ENCODE measurements at places on chromosomes 1 and 21.

GRCh38 chr1:7587108-7587772 is 183.9 kb upstream of the VAMP3 start:
- DNase-seq = no peak

DNA sequence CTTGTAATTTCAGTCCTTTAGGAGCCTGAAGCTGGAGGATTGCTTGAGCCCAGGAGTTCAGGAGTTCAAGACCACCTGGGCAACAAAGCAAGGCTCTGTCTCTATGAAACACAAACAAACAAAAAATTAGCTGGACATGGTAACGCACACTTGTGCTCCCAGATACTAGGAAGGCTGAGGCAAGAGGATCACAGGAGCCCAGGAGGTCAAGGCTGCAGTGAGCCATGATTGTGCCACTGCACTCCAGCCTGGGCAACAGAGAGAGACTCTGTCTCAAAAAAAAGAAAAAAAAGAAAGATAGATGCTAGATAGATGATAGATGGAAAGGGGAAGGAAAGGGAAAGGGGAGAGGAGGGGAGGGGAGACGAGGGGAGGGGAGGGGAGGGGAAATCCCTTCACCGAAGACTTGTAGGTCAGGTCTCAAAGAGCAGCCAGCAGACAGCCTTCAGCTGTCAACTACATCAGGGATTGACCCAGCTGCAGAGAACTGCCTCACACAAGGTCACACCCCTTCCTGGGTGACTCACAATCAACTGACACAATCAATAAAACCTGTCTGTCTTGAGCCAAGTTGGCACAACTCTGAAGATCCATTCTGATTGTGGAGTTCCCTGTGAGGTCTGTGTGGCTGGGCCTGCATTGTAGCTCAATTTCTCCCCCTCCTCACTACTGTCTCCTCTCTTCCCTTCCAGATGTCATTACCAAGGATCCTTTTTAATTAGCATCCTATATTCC is 200.6 kb downstream of the RGS7 start:
- DNase-seq = no peak

- DNase-seq = no peak
These were observed 22.0 kb downstream of the FLVCR1 start for GRCh38 chr1:212879947-212880690.

DNA sequence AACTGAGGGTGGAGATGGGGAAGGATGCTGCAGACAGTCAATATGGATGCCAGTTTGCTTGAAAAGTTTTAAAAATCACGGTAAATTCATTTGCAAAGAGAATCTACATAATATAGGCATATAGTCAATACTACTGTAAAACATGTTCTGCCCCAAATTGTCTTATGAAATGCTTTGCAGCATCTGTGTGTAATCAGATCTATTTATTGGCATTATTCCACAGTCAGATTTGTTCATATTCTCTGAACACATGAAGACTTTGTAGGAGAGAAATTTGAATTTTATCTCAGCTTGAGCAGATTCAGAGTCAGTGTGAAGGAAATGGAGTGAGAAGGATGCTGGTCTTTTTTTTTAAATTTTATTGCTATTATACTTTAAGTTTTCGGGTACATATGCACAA is 88.5 kb downstream of the PLPPR4 start:
- no peak for DNase-seq

DNA sequence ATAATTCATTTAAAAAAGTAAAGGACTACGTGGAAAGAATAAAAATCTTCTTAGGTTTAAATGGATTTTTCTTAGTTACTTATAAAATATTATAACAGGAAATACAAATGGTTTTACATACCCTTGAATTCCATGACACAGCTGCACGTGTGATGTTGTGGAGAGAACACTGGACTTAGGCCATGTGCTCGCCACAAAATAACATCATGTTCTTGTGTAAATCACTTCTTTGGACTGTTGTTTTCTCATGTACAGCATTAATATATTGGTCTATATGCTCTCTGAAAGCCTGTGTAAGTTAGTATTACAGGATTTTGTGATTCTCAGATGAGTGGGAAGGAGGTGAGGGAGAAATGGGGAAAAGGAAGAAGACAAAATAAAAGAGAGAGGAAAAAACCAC is 228.2 kb downstream of the DNM3 start:
- DNase-seq = no peak

DNA sequence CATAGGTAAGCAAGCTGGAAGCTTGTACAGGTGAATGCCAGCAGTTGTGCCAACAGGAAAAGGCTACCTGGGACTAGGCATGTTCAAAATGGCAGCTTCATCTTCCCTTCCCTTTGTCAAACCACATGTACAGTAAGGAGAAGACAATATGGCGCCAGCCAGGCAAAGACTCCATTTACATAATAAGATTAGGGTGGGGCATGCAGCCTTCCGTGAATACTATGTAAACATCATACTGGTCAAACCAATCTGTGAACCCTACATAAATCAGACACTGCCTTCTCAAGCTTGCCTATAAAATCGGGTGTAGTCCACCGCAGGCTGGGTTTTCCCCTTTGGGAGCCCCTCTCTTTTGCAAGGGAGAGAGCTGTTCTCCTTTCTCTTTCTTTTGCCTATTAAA is 24.6 kb downstream of the ATF3 start:
- no peak for DNase-seq

- DNase-seq = no peak
These were observed 194.4 kb downstream of the EIF4G3 start for GRCh38 chr1:20982316-20982715.

GRCh38 chr1:232462213-232462612 is 167.7 kb downstream of the SIPA1L2 start:
- no peak for DNase-seq

Data from activated CD4-positive, alpha-beta T cell treated with anti-CD3 and anti-CD28 coated beads, Interleukin-2, amount 50 U/mL, for 48 hours (primary cell).